Left ventricle myocardium superior (tissue), 1 donor: ENCODE measurements at places on chromosomes 16 and 17. TPM values are rescaled to one million over a fixed set of nuclear protein-coding genes. Genes with fewer than 3 reads are reported as not detected.
A peak's percentile ranks its signal among the peaks of the same experiment; 100 is the strongest.

DNA sequence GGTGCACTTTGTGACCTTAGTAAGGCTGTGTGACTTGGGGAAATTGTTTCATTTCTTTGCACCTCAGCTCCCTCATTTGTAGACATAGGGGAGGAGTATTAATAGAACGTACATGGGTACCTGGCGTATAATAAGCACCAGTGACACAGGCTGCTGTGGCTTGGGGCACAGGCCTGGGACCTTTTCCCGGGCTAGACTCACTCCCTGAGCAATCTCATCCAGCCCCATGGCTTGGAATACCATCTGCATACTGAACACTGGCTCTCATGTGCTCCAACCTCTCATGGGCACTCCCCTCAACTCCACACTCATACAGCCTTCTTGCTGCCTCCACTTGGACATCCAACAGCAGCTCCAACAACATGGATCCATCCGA lies 41.0 kb upstream of the MRPS23 start:
- DNase-seq: peak; percentile 65

KLHL11 gene
- total RNA-seq: 3.5 TPM

OMG gene
- 0.32 TPM for total RNA-seq

TBC1D3I gene
- 0.20 TPM for total RNA-seq

- peak; percentile 90 for DNase-seq
Observed at GRCh38 chr16:86563469-86564345, 2.9 kb upstream of the FOXC2 start.

DNA sequence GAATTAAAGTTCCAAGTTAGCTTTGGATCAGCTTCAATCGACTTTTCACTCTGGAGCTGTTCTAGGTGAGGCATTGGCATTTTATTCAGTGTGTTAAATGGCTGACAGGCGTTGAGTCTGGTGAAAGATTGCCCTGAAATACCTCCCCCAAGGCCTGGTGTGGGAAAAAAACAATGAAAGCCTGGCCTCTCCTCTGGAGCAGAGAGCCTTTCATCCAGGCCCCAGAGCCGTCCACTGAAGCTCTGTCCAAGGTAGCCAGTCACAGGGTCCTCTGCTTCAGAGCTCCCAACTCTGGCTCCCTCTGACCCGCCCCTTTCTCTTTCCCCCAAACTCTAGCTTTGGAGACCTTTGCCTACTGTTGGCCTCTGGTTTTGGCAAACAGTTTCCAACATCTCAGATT lies 123.6 kb upstream of the CRHR1 start:
- no peak for DNase-seq

GRCh38 chr17:260944-261343 lies 79.5 kb upstream of the DOC2B start:
- DNase-seq: no peak

- DNase-seq: peak; percentile 94
Observed at GRCh38 chr16:77807-78443, at the start of gene MPG. TSS of gene MPG (plus strand) at chr16:78225. CDS start at chr16:78310, 85 bp downstream.

CSH1 gene
- total RNA-seq: not detected

GRCh38 chr17:63596856-63597586 lies 3.7 kb upstream of the TACO1 start:
- no peak for DNase-seq

GRCh38 chr17:4170639-4171280 lies 27.8 kb downstream of the CYB5D2 start:
- DNase-seq: no peak
